ENCODE measurements at places on chromosomes 5 and 9. TPM values are rescaled to one million over a fixed set of nuclear protein-coding genes. Genes with fewer than 3 reads are reported as not detected.

Gene MOB3B
- 4.5 TPM for total RNA-seq

Gene SMIM33
- not detected for total RNA-seq

Gene PLAC8L1
- total RNA-seq: not detected

Gene INSYN2B
- total RNA-seq: 0.10 TPM

Gene IGFBPL1
- 0.79 TPM for total RNA-seq

Gene NMUR2
- 0.10 TPM for total RNA-seq

DNA sequence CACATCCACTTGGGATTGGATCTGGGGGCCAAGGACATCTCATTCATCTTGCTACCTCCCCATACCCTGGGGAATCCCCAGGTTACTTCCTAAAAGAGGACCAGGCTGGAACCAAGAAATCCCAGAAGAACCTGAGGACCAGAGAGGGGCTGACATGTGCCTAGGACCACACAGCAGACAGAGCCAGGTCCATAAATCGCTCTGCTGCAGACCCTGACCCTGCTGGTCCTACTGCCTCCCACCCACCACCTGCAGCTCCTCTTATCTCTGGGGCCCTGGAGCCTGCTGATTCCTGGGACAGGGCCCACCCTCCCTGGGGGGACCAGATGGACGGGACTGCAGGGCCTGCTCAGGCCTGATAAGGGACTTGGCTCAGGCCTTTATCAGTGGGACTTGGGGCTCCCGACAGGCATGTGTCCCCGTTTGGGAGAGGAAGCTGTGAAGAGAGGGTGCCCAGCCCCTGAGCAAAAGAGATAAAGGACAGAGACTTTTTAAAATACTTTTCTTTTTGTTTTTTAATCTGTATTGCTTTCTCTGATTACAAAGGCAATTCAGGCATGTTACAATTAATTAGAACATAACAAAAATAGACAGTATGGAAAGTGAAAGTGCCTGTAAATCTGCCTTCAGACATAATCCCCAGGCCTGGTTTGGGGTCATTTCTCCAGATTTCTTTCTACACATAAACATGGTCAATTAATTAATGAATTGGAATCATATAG lies 101.3 kb upstream of the LARP1 start:
- DNase-seq: no peak

GRCh38 chr5:99771296-99771695 lies 763.9 kb upstream of the FAM174A start:
- no peak for DNase-seq

- no peak for DNase-seq
These were observed 16.2 kb downstream of the UHRF2 start for GRCh38 chr9:6428940-6429889.

GRCh38 chr9:99305820-99306811 lies 84.0 kb downstream of the SEC61B start:
- DNase-seq: no peak

- DNase-seq: no peak
These were observed 54.8 kb upstream of the NCS1 start for GRCh38 chr9:130117376-130117775.

GRCh38 chr5:67095346-67096171 lies 101.0 kb downstream of the CD180 start:
- DNase-seq: peak; percentile 63

GRCh38 chr5:143791848-143792731 lies 19.9 kb upstream of the HMHB1 start:
- DNase-seq: peak; percentile 34

- no peak for DNase-seq
These were observed 324.4 kb downstream of the NDUFS4 start for GRCh38 chr5:53884844-53885243.

GRCh38 chr5:176740131-176740701 lies 70.1 kb upstream of the UNC5A start:
- no peak for DNase-seq

DNA sequence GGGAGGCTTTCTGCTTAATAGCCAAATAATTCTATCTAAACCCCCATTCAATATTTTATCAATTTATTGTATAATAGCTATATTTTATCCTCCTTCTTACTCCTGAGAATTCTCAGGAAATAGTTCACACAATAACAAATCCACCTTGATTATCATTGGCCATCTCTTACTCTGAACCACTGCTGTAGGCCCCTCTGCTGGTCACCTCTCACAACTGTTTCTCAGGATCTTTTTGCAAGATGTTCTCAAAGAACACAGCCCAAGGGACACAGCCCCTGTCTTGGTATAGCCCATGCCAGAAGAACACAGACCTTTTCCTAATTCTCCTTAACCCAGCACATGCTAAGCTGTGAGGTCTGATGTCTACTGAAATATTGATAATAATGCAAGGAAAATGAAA lies 74.9 kb upstream of the HTR4 start:
- DNase-seq: no peak

DNA sequence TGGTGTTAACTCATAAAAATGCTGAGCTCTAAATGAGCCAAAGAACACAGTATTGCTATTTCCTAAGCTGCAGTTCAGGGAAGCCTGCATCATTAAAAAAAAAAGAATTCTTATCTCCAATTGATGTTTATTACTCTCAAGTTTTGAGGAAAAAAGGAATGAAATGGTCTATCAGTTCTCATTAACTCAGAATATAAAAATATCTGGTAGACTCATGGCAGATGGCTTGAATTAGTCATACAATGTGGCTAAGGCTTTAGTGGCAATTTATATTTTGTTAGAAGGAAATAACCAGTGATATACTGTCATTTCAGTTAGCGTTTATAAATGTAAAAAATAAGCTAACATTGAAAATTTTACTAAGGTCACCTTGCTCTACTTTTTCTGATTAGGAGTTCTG lies 1403.4 kb upstream of the C9orf72 start:
- no peak for DNase-seq

- no peak for DNase-seq
These were observed 5.1 kb downstream of the B4GALT7 start for GRCh38 chr5:177605078-177605477.

GRCh38 chr9:4196376-4196775 lies 103.5 kb downstream of the GLIS3 start:
- DNase-seq: no peak

DNA sequence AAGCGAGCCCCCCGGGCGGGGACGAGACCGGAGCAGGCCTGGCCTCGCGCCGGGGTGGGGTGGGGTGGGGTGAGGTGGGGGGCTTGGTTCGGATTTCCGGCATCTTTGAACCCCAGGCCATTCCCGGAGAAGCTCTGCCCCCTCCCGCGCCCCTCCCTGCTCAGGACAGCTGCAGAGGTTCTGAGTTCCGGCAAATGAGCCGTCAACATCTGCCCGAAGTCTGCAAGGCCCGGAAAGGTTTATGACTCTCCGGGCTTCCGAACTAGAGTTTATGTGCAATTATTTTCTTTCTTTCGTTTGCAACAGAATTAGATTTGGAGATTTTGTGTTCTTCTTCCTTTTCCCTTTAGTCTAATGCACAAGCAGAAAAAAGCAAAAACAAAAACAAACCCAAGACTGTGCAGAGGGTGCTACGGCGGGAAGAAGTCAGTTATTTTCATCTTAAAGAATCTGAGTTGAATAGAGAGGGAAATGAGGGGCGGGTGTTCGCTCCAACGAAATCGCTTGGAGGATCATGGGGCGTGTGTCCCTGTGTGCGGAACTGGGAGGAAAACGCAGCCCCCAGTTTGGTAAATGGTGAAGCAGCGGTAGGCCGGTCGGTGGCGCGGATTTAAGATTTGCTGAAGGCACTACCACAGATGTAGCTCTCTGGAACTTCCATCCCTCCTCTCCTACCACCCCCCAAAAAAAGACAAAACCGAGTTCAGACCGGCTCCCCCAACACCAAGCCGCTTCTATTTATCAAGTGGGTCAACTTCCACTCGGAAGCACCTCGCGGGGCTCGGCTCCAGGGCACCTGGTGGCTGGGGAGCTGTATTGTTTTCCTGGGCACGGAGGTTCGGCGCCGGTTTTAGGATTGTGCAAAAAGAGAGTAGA lies 4.8 kb downstream of the LHX2 start:
- no peak for DNase-seq

- DNase-seq: no peak
These were observed 658.6 kb downstream of the NR2F1-AS1 start for GRCh38 chr5:92922231-92922967.

DNA sequence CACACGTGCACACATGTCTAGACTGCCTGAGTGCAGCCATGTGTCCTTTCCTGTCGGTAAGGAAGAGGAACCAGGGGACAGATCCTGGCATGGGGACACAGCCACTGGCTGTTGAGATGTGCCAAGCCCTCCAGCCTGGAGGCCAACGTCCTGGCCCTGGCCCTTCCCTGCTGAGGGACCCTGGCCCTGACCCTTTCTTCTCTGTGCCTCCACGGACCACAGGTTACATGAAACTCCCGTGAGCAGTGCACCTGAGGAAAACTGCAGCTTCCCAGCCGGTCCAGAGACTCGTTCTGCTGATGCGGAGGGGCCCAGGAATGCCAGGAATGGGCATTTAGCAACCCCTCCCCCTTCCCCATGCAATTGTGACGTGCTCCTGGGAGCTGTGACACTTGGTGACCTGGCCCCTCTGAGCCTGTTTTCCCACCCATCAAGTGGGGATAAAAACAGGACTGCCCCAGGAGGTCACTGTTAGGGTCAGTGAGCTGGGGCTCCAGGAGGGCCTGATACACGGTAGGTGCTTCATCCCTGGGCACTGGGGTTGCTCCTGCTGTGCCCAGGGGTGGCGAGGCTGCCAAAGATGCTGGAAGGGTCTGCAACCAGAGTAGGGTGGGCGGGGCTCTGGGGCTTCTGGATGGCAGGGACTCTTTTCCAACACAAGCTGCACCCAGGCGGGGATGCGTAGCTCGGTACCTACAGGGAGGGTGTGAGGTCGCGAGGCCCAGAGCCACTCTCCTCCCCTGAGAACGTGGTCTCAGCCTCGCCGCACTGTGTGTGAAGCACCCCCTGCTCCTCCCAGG lies 151.5 kb downstream of the C9orf50 start:
- DNase-seq: no peak

DNA sequence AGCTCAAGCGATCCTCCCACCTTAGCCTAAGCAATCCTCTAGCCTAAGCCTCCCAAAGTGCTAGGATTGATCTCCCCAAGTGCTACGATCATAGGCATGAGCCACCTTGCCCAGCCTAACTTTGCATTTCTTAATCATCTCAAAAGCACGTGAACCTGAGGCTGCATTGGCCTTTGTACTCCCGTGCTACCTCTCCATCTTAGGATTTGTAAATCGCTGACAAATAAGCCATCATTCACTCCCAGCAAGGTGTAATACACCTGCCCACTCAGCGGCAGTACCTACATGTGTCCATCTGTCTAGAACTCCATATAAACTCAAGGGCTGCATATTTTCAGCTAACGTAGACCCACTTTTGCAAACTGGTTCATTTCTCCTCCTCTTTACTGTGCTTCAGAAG lies 2.8 kb downstream of the ANKH start:
- DNase-seq: no peak

DNA sequence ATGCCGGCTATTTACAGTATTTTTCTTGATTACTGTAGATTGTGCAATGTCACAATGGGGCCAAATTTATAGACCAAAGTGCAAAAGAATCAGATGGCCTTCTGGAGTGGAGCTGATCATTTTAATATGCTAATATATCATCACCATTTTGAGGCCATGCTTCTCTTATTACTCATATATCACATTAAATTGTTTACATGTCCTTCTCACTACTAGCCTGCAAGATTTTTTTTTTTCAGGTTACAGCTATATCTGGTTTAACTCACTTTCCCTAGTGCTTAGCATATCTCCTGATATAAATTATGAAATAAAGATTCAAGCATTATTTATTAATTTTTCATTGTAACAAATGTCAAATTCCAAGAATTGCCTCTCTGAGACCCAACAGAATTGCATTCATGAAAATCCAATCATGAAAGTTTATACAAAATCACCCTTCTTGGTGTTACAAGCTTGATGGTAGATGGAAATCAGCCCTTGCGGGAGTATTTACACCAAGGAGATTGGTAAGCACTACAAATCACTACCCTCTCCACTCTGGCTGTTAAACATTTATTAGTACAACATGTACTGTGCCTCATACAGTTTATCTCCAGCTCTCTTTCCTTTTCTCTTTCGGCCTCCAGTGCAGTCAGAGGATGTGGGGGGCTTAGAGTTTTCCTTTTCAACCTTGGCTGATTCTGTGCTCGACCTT lies 703.9 kb downstream of the BRINP1 start:
- no peak for DNase-seq

- DNase-seq: no peak
These were observed 137.6 kb upstream of the LPCAT1 start for GRCh38 chr5:1661311-1661710.

GRCh38 chr5:36301858-36302603 lies at the start of gene RANBP3L:
TSS of gene RANBP3L (minus strand) at chr5:36301902. CDS start at chr5:36301416, 486 bp downstream.
- DNase-seq: peak; percentile 55

GRCh38 chr5:13708906-13709305 lies 235.6 kb downstream of the DNAH5 start:
- no peak for DNase-seq

Measured in skin of body (tissue), 3 donors.